ENCODE measurements at places on chromosomes 16 and 17. TPM values are rescaled to one million over a fixed set of nuclear protein-coding genes. Genes with fewer than 3 reads are reported as not detected.

DNA sequence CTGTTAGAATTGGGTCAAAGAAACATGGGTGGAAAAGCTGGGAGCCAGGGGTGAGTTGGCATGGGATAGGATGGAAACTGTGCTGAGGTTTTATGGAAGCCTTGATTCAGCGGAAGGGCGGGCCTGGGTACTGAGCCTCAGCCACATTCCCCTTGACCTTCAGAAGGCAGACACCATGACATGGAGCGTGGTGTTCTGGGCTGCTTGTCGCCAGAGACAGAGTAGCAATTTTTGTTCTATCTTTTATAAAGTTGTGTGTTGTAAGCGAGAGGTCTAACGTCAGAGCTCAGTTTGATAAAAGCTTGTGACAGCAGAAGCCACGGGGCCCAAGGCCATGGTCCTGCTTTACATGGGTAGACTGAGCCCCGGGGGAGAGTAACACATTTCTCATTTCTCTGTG, 50.2 kb downstream of the SLC47A1 start:
- no peak for DNase-seq

DNA sequence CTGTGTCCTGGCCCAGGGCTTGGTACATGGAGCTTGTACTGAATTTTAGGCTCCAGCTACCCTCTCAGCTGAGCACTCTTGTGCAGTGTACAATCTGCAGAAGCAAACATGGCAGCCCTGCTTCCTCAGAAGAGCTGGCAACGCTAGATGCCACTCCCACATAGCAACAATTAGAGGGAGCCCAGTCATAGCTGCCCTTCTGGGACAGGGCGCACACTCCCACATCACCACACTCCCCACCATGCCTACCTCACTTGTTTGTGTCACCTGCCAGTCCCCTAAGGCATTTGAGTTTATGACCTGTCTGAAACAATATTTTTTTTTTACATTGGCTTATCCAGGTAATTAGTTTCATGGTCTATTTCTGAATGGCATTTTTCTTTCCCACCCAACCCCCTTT, 72.3 kb downstream of the C17orf67 start:
- no peak for DNase-seq

RANBP10 gene
- 13.0 TPM for total RNA-seq

GRCh38 chr17:8436169-8436843, 622 bp downstream of the NDEL1 start:
- peak; percentile 69 for DNase-seq

DNA sequence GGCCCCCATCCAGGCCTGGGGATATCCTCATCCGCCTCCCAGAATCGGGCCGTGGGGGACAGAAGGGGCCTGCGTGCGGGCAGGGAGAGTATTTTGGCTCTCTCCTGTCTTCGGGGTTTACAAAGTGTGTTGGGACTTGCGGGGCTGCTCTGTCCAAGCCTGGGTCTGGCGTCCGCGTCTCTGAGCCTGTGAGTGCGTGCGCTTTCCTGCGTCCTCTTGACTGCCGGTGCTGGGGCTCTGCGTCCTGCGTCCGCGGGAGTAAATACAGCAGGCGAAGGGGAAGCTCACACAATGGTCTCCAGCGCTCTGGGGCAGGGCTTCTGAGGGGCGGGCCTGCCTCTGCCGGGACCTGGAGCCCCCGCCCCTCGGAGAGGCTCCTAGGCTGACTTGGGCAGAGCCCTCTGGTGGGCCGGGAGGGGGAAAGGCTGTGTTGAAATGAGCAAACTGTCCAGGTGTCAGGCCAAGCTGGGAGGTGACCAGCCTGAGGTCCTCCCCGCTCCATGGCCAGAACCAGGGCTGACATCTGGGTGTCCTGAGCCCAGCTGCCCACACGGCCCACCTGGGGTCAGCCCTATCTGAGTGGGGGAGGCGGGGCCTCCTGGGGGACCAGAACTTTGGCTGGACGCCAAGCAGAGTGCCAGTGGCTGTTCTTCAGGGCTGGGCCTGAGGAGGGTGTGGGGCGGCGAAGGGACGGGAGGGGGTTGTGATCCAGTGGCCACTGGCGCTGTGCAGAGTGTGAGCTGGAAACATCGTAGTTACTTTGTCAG, 233.6 kb downstream of the SEC14L1 start:
- peak; percentile 87 for DNase-seq

KRTAP3-1 gene
- total RNA-seq, result not detected

- no peak for DNase-seq
These were observed 2.9 kb upstream of the MAFG start for GRCh38 chr17:81930142-81931125.

BEAN1 gene
- total RNA-seq, result not detected

DNA sequence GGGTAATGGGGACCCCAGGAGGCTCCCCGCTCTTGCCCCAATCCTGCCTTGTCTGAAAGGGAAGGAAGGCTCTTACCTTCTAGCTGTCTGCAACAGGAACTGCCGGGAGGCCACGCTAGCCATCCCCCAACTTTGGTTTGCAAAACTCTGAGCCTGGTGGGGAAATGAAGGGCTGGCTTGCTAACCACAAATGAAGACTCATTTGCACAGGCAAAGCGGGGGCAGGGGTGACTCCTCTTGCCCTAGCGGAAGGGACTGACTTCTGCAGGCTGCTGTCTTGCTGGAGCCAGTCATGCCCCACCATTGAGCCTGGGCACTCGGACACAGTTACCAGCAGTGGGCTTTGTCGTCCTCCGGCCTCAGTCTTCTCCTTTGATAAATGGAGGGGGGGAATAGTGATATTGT, 52.6 kb downstream of the PLCG2 start:
- peak; percentile 62 for DNase-seq

GRCh38 chr17:78184868-78185267, 2.0 kb downstream of the TK1 start:
- DNase-seq, result no peak

COASY gene
- total RNA-seq, result 43.5 TPM

GRCh38 chr17:19937522-19937921, 40.1 kb downstream of the AKAP10 start:
- DNase-seq, result no peak

DNA sequence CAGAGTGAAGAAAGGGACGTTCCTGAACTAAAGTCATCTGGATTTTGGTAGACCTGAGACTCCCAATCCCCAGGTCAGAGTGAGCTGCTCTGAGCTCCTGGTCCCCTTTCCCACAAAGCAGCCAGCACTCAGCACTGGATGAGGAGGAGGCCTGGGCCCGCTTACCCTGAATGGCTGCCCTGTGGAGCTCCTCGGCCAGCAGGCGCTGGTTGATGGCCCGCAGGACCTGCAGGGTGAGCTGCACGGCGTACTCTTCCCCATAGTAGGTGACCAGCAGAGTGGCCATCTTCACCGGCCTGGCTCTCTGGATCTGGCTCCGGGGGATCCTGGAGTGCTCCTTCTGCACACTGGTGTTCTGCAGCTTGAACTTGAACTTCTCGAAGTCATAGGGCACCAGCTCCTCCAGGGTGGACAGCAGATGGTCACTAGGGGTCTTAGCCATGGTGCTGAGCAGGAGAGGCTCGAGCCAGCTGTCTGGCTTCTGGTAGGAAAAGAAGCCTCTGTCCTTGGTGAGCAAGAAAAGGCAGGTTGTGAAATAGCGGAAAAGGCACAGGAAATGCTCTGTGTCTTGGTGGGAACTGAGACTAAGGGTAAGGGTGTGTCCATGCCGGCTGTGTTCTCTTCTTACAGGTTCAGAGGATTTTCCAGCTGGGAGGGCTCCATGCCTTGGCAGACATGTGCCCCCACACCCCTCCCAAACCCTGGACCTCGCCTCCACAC, at the start of gene MEFV:
TSS of gene MEFV (minus strand) at position 488 of the 720 bp plus-strand sequence. CDS start at position 442, 46 bp downstream.
- DNase-seq, result no peak
